ENCODE measurements at places on chromosomes 5 and 9.

DNA sequence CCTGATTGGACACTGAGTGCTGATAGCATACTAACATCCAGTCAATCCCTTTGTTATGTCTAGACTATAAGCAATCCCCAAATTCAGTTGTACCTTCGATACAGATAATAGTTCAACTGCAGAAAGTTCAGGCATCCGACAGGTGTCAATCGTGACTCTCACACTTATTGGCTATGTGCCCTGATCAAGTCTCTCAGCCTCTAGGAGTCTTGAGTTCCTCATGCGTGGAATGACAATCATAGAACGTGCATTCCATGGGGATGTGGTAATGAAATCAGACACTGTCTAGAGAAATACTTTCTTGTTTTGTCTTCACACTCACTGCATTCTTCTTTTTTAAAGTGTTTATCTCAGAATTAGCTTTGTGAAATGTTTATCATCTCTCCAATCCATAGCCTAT, 4.8 kb downstream of the ANKRD34B start:
- DNase-seq = no peak

DNA sequence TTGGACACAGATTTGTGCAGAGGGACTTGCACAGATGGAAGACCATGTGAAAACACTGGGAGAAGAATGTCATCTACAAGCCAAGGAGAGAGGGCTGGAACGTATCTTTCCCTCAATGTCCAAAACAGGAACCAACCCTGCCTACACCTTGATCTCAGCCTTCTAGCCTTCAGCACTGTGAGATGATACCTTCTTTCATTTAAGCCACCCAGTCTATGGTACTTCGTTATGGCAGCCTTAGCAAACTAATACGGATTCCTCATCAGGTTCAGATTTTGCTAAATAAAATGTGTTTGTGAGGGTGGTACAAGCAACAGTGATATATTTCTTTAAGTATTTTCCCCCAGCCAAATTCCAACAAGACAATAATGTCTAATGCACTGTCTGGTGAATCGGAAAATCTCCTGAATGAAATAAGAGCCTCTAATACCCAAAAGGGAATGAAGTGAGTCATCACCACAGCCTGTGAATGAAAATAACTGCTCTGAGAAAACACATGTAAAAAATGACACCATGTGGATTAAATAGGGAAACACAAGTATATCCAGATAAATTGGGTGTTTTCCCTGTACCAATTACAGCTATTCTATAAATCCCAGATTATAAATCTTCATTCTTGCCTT, 182.8 kb upstream of the TARS1 start:
- no peak for DNase-seq

DNA sequence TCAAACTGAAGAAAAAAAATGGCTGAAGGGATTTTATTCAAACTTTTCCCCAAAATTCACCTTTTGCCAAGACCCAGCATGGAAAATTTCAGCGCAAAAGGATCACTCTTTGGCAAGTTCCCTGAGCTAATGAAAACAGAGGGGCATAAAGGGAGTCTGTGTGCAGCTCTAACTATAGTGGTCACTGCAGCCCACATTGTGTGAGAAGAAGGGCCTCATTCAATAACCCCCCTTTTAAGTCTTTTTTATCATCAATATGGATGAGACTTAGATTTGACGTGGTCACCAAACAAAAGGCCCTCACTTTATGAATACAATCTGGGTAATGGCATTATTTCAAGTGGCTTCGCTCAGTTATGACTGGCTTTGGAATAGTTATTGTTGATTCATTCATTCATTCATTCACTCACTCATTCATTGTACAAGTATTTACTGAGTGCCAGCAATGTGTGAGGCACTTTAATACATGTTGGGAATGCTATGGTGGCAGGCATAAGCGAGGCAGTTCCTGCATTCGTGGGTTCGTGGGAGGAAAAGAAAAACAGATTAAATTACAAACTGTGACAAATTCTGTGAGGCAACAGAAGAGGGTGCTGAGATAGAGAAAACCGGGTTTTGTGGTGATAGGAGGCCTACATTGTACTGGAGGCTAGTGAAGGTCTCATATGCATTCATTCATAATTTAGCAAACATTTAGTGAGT, 145.7 kb upstream of the KLF4 start:
- DNase-seq = no peak

DNA sequence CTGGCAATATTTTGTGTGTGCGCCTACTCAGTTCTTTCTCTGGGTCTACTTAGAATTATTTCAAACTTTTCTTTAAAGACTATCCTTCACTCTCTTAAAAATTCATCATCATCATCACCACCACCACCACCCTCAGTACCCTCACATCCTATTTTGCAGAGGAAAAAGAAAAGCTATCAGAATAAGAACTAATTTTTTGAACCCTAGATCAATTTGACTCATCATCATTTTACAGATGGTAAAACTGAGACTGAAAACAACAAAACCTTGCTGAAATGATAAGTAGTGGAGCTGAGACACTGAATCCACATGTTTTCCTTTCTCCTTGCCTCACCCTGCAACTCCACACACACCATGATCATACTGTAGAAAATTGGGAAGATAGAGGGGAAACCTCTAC, 119.3 kb downstream of the SSBP2 start:
- DNase-seq = no peak

- no peak for DNase-seq
These were observed 5.0 kb downstream of the CMYA5 start for GRCh38 chr5:79694652-79695051.

DNA sequence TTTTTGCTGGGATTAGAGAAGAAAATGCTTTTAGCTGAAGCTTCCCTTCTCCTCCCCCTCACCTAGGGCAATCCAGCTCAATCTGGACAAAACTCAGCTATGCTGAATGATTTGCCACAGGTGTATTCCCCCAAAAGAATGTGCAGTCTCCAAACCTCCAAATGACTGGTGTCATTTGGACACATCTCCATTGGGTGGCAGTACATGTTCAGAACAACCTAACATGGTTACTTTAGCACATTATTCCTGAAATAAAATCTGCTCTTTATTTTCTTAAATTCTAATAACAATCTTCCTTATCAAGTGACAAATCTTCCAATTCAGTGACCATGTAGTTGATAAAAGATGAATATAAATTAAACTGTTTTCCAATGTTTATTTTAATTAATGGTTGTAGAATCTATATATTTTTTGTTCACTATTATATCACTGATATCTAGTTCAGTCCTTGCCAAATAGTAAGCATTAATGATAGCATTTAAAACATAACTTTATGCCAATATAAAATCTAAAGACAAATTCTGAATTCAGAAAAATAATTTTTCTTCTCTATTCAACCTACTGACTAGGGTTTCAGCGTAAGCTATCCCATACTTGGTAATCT, 61.3 kb upstream of the MOCS2 start:
- DNase-seq = no peak

DNA sequence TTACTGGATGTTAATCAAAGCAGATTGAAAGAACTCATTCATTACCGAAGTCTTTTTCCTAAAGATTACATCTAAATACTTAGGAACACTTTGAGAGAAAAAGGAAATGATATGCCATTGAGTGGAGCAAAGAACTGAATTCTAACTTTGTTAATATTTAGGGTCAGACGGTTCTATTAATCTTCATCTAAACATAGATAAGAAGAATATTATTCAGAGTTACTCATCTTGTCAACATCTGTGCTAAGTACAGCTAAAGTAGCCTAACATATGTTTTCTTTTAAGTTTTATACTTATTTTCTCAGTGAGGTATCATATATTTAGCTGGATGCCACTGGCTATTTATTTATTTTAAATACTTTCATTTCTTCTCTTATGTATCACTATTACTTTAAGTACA, 1763.7 kb downstream of the EFNA5 start:
- no peak for DNase-seq
